ENCODE measurements at places on chromosomes 3 and 15.
A peak's percentile ranks its signal among the peaks of the same experiment; 100 is the strongest.

DNA sequence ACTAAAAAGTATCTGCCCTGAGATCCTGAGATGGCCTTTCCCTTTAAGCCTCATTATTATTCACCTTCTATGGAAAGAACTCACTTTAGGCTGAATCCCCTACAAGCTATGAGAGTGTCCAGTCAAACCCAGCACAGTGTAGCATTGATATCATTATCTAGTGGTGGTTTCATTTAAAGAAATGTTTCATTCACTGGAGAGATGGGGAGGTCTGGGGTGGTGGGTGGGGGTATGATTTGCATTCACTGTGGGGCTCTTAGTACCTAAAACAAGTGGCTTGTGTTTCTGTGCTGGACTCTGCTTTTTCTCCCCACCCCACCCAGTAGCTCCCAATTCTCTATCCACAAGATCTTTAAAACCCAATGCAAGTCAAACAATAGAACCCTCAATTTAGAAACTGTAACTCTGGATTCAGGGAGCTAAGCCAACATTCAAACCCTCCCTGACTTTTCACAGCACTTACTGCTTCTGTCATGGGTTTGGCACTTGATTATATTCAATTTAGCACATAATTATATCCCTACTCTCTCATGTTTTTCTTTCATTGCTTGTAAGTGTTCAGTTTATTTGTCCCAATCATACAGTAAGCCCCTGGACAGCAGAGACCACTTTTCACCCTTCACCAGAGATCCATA lies 310.5 kb upstream of the THBS1 start:
- DNase-seq = no peak

GRCh38 chr15:70741107-70741531 lies 22.2 kb downstream of the UACA start:
- no peak for DNase-seq

GRCh38 chr15:48710952-48711495 lies 65.5 kb upstream of the FBN1 start:
- no peak for DNase-seq

DNA sequence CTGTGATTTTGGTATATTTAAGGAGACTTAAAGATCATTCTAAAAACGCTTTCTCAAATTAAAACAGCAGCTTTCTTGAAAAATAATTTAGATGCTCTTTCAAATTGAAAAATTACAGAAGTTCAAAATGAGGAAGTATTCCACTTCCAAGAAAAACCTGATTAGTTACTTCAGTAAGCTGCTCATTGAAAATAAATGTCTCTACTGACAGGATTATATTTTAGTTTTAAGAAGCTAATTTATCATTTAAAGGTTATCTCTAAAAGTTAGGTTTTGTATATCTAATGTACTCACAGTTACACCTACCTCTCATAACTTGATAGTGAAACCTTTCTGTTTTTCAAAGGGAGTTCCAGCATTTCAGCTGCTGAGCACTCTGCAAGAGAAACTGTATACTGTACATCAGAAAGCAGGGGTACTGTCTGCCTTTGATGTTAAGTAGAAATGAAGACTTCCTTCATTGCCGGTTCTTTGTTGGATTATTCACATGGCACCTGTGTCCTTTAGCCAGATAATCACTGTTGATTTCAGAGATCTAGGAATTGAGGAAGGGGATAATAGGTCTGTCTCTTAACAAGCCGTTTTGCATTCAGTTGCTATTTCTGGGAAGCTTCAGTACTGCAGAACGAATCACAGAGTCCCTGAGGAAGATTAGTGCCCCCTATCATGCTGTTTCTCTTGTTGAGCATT lies 161.6 kb downstream of the TCF12 start:
- no peak for DNase-seq

- DNase-seq = no peak
These were observed 220.3 kb downstream of the SOX2 start for GRCh38 chr3:181932039-181932438.

DNA sequence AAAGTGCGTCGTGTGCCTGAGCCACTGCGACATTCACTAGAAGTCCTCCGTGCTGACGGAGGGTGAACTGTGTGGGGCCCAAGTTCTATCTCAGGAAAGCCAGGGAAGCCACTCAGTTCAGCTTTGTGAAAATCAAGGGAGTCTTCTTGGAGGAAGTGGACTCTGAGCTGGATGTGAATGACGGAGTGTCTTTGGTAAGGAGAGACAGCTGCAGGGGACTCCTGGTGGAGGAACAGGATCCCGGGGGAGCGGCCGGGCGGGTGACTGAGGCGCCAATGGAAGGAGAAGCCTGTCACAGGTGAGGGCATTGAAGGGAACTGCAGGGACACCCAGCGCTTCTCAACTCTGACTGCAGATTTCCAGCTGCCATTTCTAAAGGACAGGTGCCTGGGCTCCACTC lies 75.6 kb downstream of the APBA2 start:
- DNase-seq = no peak

DNA sequence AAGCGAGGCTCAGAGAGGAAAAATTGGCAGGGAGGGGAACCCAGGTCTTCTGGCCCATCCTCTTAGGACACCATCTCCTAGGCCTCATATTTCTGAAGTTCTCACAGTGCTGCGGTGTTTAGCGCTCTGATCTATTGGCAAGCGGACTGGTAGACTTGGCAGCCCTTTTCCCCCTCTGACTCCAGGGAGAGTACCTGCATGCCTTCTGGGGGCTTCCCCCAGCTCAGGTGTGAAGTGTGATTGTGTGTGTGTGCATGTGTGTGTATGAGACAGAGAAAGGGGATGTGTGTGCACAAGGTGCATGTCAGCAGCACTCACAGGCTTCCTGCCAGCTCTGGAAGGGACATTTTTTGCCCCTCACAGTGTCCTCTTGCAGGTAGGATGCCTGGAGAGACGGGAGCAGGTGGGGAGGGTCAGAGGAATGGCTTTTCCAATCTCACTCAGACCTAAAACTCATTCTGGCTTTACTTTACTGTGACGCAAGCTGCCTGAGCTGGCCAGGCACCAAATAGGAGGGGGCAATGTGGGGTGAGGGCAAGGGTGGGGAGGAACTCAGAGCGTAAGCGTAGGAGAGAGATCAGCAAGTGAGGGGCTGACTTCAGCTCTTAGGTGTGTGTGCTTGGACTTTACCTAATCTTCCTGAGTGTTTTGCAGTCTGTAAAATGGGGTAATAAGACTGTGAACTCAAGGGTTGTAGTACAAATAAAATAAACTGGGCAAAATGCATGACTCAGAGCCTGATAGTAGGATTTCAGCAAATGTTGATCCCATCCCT lies 4.0 kb upstream of the IL17RE start:
- no peak for DNase-seq

GRCh38 chr3:172538368-172539151 lies 15.3 kb upstream of the TNFSF10 start:
- DNase-seq = no peak

DNA sequence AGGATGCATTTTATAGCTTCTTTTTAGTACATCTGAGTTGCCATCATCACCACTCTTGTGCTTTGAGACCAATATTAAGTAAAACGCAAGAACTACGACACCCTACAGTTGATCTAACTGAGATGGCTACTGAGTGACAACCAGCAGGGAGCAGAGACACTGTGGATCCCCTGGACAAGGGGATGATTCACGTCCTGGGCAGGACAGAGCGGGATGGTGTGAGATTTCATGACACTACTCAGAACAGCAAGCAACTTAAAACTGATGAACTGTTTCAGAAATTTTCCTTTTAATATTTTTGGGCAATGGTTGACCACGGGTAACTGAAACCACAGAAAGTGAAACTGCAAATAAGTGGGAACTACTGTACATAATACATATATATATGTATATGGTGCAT lies 299.2 kb downstream of the ADAMTS17 start:
- no peak for DNase-seq

DNA sequence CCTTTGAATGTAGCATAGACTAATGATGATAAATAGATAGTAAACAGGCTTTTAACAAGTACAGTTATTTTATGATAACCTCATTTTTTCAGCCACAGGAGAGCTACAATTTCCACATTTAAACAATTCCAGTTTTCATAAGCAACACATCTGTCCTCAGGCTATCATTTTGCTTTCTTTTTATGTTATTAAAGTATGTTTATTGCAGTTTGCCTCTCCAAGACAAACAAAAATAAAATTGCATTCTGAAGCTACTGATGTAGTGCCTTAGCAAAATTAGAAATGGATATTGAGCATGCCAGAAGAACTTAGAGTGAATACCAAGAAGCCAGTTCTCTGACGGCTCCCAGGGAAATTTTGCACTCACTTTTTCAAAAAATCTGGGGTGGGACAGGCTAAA lies 140.6 kb upstream of the ABHD17C start:
- peak; percentile 30 for DNase-seq

GRCh38 chr3:122011396-122011795 lies 10.7 kb downstream of the ILDR1 start:
- no peak for DNase-seq

GRCh38 chr3:87575550-87575949 lies 299.2 kb upstream of the POU1F1 start:
- no peak for DNase-seq

GRCh38 chr3:172156586-172156955 lies 117.2 kb downstream of the FNDC3B start:
- no peak for DNase-seq

GRCh38 chr3:186467969-186468368 lies 76.2 kb downstream of the CRYGS start:
- DNase-seq = no peak

DNA sequence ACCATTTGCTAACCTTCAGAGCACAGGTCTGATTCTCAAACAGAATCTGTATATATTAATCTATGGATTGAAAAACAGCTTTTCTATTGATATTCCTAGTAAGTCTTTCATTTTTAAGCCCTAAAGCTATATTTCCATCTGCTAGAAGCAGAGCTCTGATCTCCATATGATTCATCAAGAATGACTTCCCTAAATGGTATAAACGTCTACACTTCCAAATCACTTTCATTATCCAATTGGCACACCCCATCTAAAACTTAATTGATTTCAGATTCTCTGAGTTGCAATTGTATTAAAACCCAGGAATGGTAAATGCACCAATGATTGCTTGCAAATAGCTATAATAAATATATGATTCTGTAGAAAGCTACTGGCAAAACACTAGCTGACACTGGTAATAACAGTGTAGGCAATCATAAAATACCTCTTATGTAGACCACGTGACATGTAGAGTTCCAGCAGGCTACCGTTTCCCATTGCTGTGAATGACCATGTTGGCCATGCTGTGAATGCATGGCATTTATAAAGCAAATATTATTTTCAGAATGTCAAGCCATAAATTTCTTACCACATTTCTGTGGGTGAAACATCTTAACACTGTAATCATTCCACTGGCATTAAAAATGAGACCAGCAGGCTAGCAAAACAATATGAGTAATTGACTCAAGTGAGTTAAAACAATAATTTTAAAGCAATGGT lies 226.0 kb downstream of the ZMAT3 start:
- DNase-seq = peak; percentile 37

GRCh38 chr15:68618394-68618793 lies 39.6 kb downstream of the CORO2B start:
- no peak for DNase-seq

- no peak for DNase-seq
These were observed 137.2 kb downstream of the RPL22L1 start for GRCh38 chr3:170732660-170733245.

GRCh38 chr15:32861761-32862160 lies 144.0 kb downstream of the GREM1 start:
- peak; percentile 69 for DNase-seq

GRCh38 chr3:13012221-13012691 lies 61.0 kb downstream of the IQSEC1 start:
- no peak for DNase-seq

GRCh38 chr3:99111235-99111634 lies 209.7 kb upstream of the DCBLD2 start:
- DNase-seq = no peak

GRCh38 chr15:28079313-28079969 lies 19.7 kb downstream of the OCA2 start:
- no peak for DNase-seq

DNA sequence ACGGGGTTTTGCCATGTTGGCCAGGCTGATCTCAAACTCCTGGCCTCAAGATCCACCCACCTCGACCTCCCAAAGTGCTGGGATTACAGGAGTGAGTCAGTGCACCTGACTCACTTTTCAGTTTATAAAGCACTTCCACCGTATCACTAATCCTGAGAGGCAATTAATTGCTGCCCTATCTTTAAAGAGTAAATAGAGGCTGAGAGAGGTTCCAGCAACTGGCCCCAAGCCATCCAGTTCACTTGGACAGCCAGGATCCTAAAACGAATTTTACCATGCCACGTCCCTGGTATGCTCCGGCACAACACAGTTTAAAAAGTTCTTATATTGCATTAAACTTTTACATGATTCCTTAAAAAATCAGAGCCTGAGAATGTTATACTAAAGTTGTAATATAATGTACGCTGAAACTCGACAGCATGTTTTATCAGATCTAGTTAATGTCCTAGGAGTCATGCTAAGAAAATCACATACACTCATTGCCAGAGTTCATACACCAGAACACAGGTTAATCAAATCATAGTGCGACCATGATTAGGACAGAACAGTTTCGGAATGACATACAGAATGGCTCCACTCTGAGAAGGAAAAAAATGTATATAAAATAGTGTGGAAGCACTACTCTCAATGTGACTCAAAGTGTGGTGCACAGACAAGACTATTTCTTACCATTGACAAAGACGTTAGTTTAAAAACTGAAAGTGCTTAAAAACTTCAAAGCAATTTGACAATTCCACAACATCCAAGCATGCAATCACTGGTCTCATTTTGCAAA lies 125.4 kb downstream of the ULK4 start:
- DNase-seq = no peak

GRCh38 chr15:28786521-28786920 lies 61.9 kb downstream of the GOLGA6L7 start:
- no peak for DNase-seq

- DNase-seq = no peak
These were observed 119.1 kb downstream of the RASA2 start for GRCh38 chr3:141605883-141606282.

DNA sequence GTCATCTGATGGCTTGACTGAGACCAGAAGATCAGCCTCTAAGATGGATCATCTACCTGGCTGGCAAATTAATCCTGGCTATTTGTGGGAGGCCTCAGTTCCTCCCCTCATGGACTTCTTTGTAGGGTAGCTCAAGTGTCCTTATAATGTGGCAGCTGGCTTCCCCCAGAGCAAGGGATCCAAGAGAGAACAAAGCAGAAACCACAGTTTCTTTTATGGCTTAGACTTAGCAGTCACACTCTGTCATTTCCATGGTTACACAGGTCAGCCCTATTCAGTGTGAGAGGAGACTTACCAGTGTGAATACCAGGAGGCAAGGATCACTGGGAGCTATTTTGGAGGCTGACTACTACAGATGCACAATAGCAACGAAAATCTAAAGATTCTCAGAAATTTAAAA lies 15.3 kb upstream of the ARL14 start:
- DNase-seq = no peak
